ENCODE measurements at places on chromosomes 7 and 10.

DNA sequence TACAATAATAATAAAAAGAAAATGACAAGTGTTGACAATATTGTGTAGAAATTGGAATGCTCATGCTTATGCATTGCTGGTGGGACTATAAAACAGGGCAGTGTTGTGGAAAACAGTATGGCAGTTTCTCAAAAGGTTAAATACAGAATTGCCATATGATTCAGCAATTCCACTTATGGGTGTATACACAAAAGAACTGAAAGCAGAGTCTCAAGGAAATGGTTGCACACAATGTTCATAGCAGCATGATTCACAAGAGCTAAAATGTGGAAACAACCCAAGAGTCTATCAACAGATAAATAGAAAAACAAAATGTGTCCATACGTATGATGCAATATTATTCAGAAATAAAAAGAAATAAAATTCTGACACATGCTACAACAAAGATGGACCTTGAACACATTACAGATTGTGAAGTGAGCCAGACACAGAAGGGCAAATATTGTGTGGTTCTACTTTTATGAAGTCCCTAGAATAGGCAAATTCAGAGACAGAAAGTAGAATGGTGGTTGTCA lies 64.8 kb upstream of the GRM8 start:
- DNase-seq: no peak

DNA sequence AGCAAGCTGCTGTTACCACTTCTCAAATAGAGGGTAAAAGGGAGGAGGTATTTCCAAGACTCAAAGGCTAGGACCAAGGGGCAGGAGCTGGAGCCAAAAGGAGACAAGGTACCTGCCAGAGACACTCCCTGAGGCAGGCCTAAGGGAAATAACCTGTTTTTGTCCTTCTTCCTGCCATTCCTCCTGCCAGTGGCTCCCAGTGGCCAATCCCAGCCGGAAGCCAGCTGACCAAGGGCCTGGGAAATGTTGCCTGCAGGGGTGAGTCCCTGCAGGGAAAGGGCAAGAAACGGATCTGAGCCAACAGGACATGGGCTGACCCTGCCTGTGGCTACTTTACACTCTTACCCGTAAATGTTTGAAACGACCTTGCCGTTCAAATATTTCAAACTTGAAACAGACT lies 3.5 kb downstream of the CYTH3 start:
- no peak for DNase-seq

DNA sequence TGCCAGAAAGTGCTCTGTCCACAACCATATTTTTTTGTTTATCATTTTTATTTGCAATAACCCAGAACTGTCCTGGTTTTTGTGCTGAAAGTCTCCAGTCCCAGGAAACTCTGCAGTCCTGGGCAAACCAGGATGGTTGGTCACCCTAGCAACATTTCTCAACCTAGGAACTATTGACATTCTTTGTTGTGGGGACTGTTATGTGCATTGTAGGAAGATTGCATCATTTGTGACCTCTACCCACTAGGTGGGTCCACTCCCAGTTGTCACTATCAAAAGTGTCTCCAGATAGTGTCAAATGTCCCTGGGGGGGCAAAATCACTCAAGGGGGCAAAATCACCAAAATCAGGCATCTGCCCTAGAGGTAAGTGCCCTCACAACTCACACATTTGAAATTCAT lies 14.0 kb upstream of the SRI start:
- no peak for DNase-seq

- no peak for DNase-seq
Observed at GRCh38 chr7:131249003-131249402, 78.7 kb upstream of the MKLN1 start.

DNA sequence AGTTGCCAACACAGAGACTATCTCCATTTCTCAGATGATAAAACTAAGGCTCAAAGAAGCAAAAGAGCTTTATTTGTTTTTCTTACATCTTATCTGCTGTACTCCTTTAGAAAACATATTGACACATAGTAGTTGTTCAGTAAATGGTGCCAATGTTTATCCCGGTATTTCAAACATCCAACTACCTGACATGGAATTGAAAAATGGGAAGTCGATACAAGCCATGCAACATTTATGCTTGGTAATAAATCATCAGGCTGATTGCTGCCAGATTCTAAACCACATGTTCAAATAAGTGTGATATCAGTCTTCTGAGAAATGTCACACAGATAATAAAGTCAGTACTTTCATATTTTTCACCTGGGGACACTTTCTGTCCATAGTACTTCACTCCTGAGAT lies 65.8 kb upstream of the C10orf120 start:
- DNase-seq: no peak

DNA sequence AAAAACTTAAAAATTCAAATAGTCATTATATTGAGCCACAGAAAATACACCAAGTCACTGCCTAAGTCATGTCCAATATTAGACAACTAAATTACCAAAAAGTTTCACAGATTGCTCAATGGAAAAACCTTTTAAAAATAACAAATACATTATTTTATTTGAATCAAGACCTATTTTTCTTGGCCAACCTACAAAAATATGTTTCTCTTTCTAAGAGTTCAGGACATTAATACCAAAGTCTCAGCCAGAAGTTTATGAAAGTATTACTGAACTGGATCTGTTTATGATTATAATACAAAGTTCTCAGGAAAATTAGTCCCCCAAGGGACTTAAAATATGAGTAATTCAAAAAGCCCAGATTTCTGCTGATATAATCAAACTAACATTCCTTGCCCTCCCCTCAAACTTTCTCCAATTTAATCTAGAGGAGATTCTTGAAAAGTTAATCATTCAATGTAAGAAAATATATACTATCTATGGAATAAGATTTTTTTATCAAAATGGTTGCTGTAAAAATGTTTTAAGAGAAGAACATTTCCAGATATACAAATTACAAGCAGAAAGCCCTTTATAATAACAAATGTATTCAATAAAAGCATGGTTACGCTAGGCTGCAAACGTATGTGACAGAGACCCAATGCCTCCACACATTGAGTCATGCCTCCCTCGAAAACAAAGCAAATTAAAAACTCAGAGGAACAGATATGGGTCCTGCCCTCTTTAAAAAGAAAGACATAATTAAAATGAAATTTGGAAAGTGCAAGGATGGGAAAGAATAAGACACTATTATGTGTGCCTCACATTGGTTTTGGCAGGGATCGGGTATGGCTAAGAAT lies 381.6 kb downstream of the PARD3 start:
- no peak for DNase-seq

DNA sequence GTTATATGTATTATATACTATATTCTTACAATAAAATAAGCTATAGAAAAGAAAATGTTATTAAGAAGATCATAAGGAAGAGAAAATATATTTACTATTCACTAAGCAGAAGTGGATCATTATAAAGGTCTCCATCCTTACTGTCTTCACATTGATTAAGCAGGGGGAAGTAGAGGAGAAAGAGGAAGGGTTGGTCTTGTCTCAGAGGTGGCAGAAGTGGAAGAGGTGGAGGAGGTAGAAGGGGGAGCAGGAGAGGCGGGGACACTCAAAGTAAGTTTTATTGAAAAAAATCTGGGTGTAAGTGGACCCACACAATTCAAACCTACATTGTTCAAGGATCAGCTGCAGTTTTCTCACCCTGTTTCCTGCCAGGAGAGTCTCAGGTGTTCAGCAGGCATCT lies 28.9 kb upstream of the ERCC6 start:
- no peak for DNase-seq

DNA sequence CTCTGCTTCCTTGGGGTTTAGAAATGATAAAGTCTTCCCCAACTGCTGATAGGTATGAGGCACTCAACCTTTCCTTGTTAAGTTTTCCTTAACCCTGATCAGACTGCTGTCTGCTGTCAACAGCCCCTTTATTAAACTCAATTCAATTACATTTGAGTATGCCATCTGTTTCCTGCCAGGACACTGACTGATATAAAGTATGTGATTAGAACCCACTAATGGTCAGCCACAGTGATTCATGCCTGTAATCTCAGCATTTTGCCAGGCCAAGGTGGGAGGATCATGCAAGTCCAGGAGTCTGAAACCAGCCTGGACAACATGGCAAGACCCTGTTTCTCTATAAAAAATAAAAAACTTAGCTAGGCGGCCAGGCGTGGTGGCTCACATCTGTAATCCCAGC lies 18.1 kb downstream of the BAZ1B start:
- DNase-seq: no peak

DNA sequence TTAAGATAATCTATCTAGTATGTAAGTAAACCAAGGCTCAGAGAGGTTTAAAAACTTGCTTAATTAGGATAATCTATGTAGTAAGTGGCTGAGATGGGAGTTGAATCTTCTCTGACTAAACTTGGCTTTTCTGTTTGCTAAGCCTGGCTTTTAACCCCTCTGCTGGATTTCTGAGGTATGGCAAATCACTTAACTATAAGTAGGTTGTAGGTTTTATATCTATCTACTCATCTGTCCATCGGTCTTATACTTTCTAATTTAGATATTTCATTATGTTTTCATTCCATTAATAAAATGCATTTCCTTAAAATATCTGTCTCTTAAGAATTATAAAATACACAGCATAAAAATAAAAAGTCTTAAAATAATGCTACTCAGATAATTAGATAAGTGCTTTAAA lies 59.4 kb downstream of the ST7 start:
- no peak for DNase-seq
